Substantia nigra (tissue), 51 donors: ENCODE measurements at places on chromosomes 7 and 10.
A peak's percentile ranks its signal among the peaks of the same experiment; 100 is the strongest.

DNA sequence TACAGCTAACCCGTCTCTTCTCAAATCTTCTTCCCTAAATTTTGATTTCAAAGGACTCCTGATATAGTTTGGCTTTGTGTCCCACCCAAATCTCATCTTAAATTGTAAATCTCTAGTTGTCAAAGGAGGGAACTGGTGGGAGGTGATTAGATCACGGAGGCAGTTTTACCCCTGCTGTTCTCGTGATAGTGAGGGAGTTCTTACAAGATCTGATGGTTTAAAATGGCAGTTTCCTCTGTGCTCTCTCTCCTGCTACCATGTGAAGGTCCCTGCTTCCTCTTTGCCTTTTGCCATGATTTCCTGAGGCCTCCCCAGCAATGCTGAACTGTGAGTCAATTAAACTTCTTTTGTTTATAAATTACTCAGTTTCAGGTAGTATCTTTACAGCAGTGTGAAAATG is 269.3 kb downstream of the POLR1F start:
- DNase-seq, result no peak

DNA sequence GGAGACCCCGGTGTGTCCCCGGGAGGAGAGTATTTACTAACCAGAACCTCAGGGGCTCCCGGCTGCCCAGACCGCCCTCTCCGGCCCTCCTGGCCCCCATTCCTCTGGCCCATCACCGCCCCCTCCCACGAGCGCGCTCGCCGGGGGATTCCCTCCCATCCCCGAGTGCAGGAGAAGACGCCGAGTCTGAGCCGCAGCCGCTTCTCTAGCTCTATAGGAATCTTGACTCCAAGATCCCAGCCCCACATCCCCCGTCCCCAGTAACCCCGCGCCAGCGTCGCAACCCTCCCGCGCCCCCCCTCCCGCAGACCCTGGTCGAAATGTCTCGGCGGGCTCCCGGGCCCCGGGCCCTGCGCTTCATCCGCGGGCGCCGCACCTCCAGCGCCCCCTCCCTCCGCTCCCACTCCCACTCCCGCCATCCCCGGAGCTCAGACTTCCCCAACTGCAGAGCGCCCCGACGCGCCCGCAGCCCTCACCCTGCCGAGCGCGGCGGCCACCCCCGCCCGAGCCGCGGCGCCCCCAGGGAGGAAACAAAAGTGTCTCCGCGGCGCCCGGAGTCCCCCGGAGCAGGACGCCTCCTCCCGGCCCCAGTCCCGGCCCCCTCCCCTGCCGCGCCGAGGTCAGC is 541 bp downstream of the ELMO1 start:
- no peak for DNase-seq

- no peak for DNase-seq
These were observed 61.3 kb downstream of the YKT6 start for GRCh38 chr7:44262031-44262430.

GRCh38 chr7:66464059-66464458 is 164.6 kb upstream of the KCTD7 start:
- no peak for DNase-seq

- no peak for DNase-seq
These were observed 128.0 kb upstream of the CALN1 start for GRCh38 chr7:72540106-72540611.

DNA sequence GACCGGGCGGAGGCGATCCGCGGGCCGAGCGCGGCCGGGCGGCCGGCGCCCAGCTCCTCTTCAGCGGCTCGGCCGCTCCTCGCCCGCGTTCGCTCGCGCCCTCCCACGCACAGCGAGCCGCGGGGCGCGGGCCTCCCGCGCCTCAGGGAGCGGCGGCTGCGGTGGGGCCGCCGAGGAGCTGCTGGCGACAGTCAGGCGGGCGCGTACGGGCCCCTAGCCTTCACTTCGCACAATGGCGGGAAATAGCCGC is at the start of gene MCMBP:
MCMBP (minus strand) TSS at position 234 of the 250 bp plus-strand sequence. CDS start 259 bp downstream, outside the sequence.
- DNase-seq, result no peak

GRCh38 chr7:138468244-138469123 is 8.4 kb downstream of the TRIM24 start:
- DNase-seq, result peak; percentile 47

DNA sequence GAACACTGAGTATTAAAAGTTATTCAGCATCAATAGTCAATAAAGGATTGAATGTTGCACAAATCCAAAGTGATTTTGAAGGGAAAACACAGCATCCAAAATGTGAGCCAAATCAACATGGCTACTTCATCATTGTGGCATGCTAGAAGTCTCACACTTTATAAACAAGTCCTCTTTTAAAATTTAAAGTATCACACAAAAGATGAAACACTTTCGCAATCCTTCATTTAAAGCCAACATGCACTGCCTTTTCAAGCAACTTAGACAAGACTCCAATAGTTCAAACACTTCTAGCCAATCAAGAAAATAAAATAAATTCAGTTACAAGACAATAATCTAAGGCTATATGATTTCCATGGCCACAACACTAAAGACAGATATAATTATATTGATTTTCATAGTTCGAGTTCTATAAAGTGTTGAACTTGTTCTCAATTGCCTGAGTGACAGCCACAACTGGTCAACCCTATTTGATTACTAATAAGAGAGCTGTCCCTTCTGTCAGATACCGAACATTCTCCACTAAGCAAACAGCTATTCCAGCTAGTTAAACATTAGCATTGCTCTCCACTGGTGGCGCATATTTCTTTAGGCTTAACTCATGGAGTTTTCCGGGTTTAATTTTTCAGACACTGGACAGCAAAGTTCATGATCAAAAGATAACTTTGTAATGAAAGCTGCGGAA is 8.3 kb downstream of the EBF3 start:
- no peak for DNase-seq

- DNase-seq, result no peak
These were observed 78.3 kb downstream of the ATRNL1 start for GRCh38 chr10:115171392-115171960.

DNA sequence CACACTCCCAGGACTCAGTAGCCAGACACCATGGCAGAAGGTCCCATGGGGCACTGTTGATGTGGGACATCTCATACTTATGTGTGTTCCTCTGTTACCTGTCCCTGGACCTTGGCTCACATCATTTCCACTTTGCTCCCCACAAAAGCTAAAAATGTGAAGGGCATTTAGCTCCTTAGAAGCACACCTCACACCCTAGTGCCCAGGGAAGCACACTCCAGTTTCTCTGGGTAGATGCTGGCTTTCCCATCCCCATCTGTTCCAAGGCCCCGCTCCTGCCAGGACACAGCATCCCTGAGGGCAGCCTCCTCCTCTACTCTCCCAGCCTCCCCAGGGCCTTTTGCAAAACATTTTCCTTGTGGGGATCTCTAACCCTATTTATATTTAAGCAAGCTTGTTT is 572.4 kb upstream of the MGMT start:
- no peak for DNase-seq

DNA sequence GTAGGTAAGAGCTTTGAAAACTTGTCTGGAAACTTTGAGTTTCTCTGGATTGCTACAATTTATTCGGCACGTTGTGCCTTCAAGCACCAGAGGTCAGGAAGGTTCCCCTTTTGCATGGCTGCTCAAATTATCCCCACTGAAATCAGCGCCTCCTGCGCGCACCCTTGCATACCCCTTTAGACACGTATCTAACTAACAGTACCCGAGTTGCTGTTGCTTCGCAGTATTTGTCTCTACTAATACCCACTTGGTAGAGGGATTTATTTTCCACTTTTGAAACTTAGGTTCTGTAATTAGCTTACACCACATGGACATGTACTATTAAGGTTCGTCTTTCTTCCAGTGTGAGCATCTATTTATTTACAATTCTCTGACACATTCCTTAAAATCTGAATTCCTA is 1.6 kb downstream of the MEOX2 start:
- DNase-seq, result no peak

DNA sequence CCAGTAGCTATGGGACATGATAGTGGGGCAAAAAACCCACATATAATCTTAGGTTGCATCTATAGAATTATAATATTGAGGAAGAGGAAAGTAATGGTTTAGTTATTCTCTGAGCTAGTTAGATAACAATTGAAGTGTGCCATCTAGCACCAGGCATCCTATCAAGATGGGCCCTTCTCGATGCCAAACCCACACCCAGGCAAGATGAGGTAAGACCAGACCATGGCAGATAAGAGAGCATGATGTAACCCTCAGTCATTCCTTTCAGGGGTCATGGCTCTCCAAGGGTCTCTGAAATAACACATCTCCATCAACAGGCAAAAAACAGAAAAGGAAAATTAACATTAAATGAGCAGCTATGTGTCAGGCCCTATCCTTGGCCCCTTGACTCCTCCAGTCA is 128.7 kb downstream of the SH3PXD2A start:
- DNase-seq, result no peak

GRCh38 chr7:100824499-100825214 is 2.7 kb downstream of the EPHB4 start:
- no peak for DNase-seq

- DNase-seq, result no peak
These were observed 113.2 kb downstream of the GRID1 start for GRCh38 chr10:86253091-86254072.

DNA sequence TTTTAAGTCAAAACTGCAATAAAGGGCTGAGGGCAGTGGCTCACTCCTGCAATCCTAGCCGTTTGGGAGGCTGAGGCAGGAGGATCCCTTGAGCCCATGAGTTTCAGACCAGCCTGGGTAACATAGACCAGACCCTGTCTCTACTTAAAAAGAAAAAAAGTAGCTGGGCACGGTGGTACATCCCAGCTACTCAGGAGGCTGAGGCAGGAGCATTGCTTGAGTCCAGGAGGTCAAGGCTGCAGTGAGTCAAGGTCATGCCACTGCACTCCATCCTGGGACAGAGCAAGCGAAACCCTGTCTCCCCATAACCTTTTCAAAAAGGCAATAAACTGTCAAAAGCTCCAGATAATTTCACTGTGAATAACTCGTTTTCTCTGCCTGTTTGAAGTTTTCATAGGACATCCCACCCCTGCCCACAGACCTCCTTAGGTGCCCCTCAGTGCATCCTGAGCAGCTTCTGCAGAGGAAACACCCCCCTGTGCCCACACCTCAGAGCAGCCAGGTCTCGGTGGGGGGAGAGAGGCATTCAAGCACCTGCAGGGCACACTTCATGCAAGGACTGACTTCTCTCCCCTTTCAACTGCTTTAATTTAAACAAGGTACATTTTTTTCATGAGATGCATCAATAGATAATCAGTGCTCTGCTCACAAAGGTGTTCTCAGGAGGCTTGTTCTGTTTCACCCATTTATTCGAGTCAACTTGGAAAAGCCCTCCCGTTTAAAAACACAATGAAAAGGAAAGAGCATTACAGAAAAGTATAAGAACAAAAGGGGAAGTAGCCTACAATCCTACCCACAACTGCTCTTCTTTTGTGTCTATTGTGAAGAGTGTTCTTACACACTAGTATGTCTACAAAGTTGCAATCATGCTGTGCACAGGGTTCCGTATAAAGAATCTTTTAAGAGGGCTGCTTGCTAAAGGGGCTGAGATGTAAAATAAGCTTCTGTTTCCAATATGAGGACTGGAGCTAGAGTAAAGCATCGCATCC is 104.9 kb downstream of the KMT2E start:
- no peak for DNase-seq

- DNase-seq, result no peak
These were observed 38.9 kb upstream of the UBN2 start for GRCh38 chr7:139192014-139192706.

- no peak for DNase-seq
These were observed 98.5 kb downstream of the MCU start for GRCh38 chr10:72790216-72790990.

DNA sequence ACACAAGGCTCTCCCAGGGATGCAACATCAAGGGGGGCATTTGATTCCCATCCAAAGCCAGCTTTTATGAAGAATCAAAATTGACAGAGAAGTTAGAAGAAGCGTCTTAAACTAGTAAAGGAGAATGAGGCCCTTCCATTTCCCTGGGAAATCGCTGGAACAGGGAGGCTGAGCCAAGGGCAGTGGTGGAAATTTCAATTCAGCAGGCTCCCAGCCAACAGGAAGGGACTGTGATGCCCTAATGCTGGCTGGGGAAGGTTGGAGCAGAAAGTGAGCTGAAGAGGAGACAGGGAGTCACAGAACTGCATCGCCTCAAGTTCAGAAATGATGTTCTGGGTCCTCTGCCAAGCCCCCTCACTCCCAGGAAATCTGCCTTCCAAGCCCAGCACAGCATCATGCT is 517.3 kb downstream of the GRID1 start:
- no peak for DNase-seq

DNA sequence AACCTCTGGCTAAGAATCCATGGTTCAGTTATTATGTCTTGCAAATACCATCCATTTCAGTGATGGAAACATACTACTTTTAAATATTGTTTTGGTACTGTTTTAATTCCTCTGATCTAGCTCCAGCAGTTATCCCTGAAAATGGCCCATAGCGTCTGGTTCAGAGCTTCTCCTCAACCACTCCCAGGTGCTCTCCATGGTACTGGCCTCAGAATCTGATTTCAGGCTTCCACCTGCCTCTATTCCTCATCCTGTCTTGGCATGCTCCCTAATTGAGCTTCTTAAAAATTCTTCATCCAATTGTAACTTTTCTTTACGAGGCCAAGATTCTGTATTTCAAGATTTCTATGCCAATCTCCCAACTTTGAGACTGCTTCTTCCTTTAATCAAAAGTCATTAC is 236.3 kb downstream of the HTR7 start:
- DNase-seq, result no peak

DNA sequence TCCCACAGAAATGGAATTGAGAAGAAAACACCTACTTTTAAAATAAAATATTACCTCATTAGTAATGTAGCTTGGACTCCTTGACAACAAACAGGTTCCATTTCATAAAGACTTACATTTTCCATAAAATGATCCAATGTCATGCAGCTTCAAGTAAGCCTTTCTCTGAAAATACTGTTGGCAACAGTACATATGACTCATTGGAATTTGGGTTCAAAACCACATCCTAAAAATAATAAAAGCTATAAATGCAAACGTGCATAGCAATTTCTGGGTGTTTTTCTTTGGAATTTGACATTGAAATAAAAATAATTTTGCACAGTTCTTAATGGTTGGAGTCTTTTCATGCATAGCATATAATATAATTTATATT is 47.9 kb downstream of the FHIP2A start:
- no peak for DNase-seq

GRCh38 chr7:97499204-97499603 is 232.7 kb upstream of the TAC1 start:
- DNase-seq, result no peak

DNA sequence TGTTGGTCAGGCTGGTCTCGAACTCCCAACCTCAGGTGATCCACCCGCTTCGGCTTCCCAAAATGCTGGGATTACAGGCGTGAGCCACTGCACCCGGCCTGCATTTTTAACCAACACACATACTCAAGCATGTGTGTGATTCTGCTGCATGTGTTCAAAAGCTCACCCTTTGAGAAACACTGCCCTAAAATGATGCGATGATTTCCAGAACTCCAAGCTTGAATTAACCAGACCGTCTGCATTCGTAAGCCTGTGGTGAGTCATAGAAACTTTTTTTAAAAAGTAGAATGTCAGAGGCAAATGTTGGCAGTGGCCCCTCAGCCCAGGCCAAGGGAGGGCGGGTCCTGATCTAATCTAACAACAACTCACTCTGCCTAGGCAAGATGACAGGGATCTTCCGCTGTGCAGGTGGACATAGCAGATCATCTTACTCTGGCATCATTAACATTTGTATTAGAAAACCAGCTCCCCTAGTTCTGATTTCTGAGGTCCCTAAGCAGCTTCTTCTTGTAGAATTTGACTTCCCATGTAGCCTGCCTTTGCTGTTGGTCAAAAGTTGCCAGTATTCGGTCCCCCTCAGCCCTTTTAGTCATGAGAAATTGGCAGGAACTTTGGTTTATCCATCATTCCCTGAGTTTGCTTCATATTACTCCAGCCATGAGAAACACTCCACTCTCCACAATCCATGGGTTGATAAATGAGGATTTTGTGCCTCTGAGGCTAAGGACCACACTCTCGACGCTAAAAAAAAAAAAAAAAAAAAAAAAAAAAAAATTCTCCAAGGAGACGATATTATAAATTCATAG is 190.4 kb downstream of the SKIDA1 start:
- no peak for DNase-seq
